ENCODE measurements at places on chromosomes 16 and 17.
A peak's percentile ranks its signal among the peaks of the same experiment; 100 is the strongest.

DNA sequence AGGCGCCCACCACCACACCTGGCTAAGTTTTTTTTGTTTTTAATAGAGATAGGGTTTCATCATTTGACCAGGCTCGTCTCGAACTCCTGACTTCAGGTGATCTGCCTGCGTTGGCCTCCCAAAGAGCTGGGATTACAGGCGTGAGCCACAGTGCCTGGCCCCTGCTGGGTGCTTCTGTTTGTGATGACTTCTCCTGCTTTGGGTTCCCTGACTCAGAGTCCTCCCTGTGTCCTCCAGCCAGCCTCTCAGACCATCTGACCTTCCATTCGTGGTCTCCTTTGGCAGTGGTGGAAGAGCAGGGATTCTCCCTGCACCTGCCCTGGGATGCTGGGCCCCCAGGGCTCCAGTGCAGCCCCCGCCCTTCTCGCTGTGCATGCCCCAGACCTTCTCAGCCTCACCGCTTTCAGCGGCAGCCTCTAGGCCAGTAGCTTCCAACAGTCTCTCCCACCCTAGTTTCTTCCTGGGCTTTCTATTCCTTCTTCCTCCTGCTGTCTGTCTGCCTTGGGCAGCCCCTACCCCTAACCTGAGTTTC is 13.2 kb downstream of the BEAN1 start:
- H3K36me3 ChIP-seq = no peaks in the 10 kb centered on the region
- H3K27ac ChIP-seq = no peak overlapping the region
- no peak overlapping the region for H3K4me3 ChIP-seq
- H3K27me3 ChIP-seq = peaks cover 12% of the 10 kb centered on the region

DNA sequence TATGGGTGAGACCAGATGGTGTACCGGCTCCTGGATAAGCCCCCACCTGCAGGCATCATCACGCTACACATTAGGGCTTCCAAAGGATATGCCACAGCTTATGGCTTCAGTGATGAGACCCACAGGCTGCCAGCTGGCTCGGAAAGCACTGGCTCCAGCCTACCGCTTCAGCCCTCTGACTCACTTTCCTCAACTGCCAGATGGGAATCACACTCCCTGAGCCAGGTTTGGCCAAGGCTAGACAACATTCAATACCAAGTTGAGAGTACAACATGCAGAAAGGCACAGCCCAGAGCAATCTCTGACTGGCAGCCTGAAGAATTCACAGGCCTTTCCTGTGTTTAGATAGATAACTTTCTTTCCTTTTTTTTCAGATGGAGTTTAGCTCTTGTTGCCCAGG is 10.3 kb downstream of the CENPV start:
- peaks cover 45% of the 10 kb centered on the region for H3K36me3 ChIP-seq
- no peaks in the 10 kb centered on the region for H3K27me3 ChIP-seq
- no peak overlapping the region for H3K27ac ChIP-seq
- DNase-seq = no peak

DNA sequence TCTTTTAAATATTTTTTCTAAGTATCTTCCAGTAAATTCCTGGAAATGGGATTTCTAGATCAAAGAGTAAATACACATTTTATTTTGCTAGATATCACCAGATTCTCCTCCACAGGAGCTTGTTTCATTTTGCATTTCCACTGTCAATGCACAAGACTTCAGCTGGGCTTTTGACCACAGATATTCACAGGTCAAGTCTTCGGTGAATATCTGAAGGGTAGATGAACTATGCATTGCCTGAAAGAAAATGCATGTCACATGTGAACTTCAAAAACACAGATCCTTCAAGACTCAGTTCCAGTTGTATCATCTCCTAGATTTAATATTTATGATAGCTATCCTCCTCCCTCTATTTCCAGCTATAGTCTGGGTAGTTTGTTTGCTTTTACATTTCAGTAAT is 963.6 kb upstream of the GOT2 start:
- H3K4me3 ChIP-seq = no peak overlapping the region
- H3K27ac ChIP-seq = no peak overlapping the region
- no peak for DNase-seq
- no peaks in the 10 kb centered on the region for H3K27me3 ChIP-seq
- H3K36me3 ChIP-seq = no peaks in the 10 kb centered on the region
- no peaks in the 10 kb centered on the region for H3K4me1 ChIP-seq

- no peaks in the 10 kb centered on the region for H3K27me3 ChIP-seq
- peak overlapping the region; percentile 71 for H3K4me3 ChIP-seq
- H3K4me1 ChIP-seq = peaks cover 68% of the 10 kb centered on the region
- H3K36me3 ChIP-seq = peaks cover 56% of the 10 kb centered on the region
- DNase-seq = no peak
- H3K27ac ChIP-seq = peak overlapping the region; percentile 96
These were observed 23.5 kb upstream of the DHRS13 start for GRCh38 chr17:28926366-28926765.

DNA sequence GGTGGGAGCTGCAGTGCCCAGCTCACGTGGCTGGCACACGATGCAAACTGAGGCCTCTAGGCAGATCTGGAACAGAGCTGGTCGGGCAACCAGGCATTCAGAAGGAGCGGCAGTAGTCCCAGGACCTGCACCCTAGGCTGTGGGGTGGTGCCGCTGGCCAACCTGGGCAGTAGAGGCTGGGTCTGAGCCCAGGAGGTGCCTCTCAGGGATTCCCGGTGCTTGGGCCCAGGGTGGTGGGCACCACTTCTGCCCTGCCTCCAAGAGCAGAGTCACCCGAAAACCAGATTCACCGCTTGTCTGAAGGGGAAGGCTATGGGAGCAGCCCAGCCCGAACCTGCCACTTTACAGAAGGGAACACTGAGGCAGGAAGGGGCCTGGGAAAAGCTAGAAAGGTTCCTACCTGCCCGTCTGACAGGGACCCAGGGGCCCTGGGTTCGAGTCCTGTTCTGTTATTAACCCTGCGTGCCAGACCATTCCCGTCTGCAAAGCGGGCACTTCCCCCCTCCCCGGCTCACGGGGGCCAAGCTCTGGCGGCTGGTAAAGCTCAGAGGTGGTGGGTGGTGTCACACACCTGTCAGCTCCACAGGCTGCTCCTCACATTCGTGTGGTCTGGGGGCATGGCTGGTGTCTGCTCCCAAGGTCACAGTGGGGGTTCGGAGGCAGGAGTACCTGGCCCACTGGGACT is 16.9 kb downstream of the GLIS2 start:
- H3K27ac ChIP-seq = no peak overlapping the region
- H3K36me3 ChIP-seq = no peaks in the 10 kb centered on the region
- H3K4me3 ChIP-seq = no peak overlapping the region
- no peak for DNase-seq
- H3K27me3 ChIP-seq = no peaks in the 10 kb centered on the region
- peaks cover 2% of the 10 kb centered on the region for H3K4me1 ChIP-seq

DNA sequence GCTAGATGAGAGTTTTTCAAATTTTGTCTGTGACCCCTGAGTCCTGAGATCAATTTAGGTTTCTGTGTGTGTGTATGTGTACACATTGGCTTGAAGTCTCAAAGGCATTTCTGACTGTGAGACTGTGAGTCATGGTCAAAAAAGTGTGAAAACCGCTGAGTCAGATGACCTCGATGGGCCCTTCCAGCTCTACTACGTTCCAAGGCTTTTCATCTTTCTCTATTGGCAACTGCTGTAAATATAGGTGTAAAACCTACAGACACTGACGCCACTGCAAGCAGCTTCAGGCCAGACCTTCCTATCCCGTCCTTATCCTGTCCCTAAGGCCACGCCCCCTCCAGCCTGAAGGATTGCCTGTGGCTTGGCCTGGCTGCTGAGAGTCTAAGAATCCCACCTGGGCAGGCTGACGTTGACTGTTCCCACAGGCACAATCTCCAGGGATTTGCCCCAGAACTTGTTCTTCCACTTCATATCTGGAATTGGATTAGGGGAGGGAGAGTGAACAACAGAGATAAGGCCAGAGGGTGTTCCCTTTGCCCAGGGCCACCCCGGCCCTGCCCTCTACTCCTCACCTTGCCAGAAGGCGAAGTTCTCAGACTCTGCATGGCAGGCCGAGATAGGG is 11.3 kb downstream of the OSBPL7 start:
- peaks cover 7% of the 10 kb centered on the region for H3K4me1 ChIP-seq
- no peak overlapping the region for H3K27ac ChIP-seq
- no peak for DNase-seq
- no peaks in the 10 kb centered on the region for H3K36me3 ChIP-seq

GRCh38 chr17:74282587-74283370 is 8.7 kb downstream of the DNAI2 start:
- peak overlapping the region; percentile 75 for H3K4me3 ChIP-seq
- H3K27me3 ChIP-seq = no peaks in the 10 kb centered on the region
- H3K27ac ChIP-seq = peak overlapping the region; percentile 49
- H3K36me3 ChIP-seq = no peaks in the 10 kb centered on the region
